ENCODE measurements at places on chromosomes 11 and 22.

DNA sequence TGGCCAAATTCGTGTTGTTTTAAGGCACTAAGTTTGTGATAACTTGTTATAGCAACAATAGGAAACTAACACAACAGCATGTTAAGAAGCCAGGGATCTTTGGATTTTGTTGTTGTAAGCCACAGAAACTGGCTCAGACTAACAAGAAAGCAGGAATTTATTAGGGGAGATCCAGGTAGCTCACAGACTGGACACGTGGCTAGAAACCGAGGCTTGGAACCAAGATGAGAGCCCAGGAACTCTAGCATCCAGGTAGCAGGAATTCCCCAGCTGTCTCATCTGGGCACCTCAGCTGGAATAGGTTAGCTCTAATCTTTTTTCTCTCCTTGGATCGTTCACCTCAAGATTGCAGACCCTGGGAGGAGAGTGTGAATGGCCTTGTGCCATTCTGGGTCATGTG is 24.9 kb downstream of the POLA2 start:
- DNase-seq = no peak

DNA sequence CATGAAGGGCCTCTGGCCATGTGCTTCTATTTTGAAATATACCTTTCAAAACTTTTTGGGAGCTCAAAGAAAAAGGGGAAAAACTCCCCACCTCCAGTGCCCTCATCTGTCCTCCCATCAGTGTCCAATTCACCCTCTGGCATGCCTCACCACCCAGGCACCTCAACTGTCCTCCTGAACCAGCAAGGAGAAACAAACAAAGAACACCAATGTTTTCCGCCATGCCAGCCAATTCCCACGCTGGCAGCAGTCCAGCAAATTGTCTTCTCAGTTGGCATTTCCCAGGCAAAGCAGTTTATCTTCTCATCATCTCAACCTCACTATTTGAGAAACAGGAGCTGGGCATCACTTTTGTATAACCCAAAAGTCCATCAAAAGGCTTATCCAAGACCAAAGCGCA is 496.9 kb downstream of the SOX6 start:
- DNase-seq = no peak

GRCh38 chr22:42275176-42275575 is 4.7 kb upstream of the TCF20 start:
- no peak for DNase-seq

DNA sequence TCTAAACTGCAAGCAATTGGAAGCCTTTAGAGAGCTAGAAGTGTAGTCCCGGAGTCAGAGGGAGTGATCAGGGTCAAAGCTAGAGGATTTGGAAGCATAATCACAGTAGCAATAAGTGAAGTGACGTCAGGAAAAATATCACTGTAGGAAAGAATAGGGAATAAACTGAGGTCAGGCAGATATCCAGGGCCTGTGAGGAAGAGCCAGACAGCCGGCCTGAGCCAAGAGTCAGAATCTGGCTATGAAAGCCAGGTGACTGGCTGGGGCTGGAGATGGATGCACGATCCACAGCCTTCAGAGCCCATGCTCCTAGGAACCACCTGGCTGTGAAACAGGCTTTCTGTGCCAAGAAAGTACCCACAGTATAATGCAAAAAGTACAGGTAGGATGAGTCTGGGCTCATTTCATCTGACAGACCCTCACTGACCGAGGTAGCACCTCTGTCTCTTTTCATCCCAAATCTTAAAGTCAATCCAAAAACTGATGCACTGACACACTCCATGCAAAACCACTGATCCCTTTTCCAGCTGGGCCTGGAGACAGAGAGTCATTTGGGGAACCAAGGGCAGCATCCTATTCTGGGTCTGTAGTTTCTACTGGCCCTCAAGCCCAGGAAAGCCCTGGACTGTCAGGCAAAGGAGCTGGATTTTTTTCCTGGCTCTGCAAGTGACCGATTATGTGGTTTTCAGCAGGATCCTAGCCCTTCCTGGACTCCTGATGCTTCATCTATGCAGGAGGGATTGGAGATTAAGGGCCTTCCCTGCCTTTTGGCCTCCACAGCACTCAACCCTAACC is 21.3 kb downstream of the TRIM66 start:
- no peak for DNase-seq

- DNase-seq = no peak
These were observed 1873.4 kb downstream of the LRRC4C start for GRCh38 chr11:39586036-39586435.

DNA sequence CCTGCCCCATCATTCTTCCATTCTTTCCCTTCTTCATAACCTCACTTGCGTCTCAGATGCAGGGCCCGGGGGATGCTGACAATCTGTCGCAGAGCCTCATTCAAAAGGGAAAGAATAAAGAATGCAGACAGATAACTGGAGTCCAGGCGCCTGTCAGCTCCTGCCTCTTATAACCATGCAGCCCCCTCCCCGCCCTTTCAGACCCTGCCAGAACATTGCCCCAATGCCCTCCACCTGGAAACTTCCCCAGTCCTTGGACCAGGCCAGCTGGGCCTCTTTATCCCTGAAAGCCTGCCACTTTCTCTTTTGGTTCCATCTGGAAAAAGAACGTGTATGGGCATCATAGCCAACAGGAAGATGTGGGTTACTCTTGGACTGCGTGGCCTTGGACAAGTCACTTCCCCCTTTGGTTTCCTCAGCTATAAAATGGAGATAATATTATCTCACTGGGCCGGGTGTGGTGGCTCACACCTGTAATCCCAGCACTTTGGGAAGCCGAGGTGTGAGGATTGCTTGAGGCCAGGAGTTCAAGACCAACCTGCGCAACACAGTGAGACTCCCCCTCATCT is 2.1 kb upstream of the TCF20 start:
- no peak for DNase-seq

DNA sequence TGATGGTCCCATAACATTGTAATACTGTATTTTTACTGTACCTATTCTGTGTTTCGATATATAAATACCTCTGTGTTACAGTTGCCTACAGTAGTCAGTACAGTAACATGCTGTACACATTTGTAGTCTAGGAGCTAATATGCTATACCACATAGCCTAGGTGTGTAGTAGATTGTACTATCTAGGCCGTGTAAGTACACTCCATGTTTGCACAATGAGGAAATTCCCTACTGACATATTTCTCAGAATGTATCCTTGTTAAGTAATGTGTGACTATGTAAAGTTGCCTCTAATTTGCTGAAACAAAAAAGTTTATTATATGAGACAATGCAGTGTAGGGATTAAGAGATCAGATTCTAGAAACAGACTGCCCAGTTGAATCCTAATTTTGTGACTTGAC is 21.3 kb downstream of the CAPRIN1 start:
- DNase-seq = no peak

GRCh38 chr11:111539426-111540113 is 950 bp upstream of the LAYN start:
- no peak for DNase-seq

DNA sequence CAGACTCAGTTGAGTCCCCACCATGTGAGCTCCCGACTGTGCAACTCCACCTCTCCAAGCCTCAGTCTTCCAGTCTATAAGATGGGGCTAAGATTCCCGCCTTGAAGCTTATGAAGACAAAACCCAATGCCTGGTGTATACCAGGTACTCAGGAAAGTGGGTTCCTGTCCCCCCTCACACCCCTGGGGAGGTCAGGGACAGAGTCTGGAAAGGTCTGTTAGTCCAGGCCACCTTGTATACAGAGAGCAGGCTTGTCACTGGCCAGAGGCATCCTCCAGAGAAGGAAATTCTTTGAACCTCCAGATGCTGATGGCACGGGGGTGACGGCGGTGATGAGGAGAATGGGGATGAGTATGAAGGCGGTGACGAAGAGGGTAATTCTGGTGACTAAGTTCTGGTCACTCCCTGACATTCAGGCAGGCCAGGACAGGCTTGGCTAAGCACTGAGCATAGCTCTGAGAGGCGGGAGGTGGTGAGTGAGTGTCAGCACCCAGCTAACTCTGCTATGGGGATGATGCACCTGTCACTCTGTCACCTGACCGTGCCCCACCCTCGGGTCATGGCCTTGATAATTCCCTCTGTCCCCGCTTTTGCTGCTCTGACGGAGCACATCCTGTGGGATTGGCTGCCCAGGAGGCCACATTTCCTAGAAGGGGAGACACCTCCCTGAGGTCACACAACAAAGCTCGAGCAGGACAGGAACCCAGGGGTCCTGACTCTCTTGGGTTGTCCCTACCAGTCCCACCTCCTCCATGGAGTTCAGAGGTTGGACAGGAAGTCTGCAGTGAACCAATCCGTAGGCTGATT is 30.9 kb upstream of the CSNK1E start:
- no peak for DNase-seq

DNA sequence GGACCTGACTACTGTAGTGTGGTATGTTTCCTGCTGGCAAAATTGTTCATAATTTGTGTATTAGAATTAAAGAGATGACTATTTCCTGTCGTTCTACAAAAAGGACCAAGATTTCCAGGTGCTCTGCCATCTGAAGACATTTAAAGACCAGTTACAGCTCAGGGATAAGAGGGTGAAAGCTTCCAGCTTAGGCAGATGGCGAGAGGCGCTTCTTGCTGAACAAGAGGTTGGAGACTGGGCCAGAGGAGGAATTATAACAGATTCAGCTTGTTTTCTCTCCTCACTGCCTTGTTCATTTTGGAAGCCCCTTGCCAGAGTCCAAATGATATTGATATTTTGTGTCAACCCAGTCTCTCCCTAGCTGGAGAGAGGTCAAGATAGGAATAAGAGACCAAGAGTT is 23.1 kb upstream of the NNMT start:
- no peak for DNase-seq

- DNase-seq = no peak
These were observed 37.7 kb downstream of the NTM start for GRCh38 chr11:131408025-131408640.

DNA sequence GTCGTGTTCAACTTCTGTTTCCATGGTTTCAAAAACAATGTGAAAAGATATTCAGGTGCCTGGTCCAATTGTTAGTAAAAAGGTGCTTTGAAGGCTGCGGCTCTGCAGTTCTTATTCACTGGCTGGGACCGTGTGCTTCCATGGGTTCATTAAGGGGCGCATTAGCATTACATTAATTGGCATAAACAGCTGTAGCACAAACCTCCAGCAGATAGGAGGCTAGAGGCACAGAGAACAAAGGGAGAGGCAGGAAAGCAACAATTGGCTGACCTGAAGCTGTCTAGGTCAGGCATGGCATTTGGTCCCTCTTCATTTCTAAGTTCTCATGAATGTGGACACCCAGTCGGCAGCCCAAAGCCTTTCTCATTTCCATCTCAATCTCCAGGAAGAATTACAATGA is 16.6 kb downstream of the PAK1 start:
- no peak for DNase-seq

DNA sequence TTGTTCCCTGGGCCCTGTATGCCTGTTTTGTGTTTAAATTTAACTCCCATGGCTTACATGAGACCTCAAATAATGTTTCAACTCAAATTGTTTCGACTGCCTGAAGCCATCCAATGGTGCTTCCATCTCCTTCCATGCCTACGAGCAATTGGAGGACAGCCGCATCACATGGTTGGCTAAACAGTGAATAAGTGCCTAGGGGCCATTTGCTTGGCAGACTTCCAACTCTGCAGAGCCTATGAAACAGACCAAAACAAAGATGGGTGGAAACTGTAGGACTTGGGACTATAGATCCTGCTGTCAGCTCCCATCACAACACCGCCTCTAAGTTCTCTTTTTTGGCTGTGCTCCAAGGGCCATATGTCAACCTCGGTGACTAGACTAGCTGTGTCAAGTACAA is 84.1 kb downstream of the PARVA start:
- no peak for DNase-seq

DNA sequence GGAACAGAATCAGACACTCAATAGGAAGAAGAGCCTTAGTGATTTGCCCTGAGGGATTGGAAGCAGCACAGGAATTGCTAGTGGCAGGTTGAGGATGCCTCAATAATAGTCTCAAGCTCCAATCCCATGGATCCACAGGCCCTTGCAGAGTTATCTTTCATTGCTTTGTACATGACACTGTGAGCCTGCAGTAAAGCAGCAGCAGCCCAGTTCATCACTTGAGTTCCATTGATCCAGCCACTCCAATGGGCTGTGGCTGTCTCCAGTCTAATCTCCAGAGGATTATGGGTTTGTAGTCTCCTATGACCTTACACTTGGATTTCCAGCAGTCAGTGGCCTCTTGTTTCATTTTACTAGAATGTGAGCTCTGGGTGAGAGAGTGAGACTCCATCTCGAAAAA is 45.4 kb downstream of the AAMDC start:
- no peak for DNase-seq

DNA sequence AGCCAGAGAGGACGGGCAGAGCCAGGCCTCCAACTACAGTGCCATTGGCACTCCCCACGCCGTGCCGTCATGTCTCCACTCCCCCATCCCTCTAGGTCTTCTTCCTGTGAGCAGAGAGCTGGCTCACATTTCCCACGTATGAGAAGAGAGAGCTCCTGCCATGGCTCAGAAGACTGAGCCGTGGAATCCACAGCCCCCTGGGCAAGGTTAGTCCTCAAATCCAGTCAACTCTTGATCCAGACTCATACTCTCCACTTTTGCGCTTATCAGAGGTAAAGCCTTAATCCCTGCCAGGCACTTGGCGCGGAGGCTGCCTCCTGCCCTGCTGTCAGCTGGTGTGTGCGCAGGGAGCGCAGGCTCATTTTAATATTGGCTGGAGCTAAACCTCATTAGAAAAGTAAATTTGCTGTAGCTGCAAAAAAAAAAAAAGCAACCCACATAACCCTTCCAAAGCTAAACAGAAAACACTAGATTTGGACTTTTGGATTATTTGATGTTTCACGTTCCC is 4.7 kb downstream of the B3GAT1 start:
- no peak for DNase-seq

DNA sequence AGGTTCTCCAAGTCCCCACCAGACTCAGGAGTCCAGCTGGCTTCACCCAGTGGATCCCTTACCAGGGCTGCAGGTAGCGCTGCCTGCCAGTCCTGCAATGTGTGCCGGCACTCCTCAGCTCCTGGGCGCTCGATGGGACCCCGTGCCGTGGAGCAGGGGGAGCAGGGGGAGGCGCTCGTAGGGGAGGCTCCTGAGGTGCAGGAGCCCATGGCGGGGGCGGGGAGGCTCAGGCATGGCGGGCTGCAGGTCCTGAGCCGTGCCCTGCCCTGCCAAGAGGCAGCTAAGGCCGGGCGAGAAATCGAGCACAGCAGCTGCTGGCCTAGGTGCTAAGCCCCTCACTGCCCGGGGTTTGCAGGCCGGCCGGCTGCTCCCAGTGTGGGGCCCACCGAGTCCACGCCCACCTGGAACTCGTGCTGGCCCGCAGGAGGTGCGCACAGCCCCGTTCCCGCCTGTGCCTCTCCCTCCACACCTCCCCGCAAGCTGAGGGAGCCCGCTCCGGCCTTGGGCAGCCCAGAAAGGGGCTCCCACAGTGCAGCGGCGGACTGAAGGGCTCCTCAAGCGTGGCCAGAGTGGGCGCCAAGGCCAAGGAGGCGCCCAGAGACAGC is 792.9 kb upstream of the CCDC179 start:
- no peak for DNase-seq
